ENCODE measurements at places on chromosomes 11 and 22.
A peak's percentile ranks its signal among the peaks of the same experiment; 100 is the strongest.

DNA sequence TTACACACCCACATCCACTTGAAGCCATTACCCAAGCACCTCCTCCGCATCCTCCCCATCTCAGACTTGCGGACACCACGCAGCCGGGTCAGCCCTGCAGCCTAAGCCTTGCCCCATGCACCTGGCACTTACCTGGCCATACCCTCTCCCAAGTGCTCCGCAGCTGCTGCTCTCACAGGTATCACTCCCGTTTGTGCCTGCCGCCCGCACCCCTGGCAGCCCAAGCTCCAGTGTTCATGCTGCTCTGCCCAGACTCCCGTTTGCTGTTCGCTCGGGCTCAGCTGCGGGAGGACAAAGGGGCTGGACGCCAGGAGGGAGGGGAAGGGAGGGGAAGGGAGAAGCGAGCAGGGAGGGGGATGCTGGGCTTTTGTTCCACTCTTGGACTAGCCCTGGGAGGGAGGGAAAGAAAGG, at the start of gene KLHL35:
TSS of gene KLHL35 (minus strand) at position 293 of the 411 bp plus-strand sequence. CDS start 2,574 bp downstream, outside the sequence.
- no peak for DNase-seq

DNA sequence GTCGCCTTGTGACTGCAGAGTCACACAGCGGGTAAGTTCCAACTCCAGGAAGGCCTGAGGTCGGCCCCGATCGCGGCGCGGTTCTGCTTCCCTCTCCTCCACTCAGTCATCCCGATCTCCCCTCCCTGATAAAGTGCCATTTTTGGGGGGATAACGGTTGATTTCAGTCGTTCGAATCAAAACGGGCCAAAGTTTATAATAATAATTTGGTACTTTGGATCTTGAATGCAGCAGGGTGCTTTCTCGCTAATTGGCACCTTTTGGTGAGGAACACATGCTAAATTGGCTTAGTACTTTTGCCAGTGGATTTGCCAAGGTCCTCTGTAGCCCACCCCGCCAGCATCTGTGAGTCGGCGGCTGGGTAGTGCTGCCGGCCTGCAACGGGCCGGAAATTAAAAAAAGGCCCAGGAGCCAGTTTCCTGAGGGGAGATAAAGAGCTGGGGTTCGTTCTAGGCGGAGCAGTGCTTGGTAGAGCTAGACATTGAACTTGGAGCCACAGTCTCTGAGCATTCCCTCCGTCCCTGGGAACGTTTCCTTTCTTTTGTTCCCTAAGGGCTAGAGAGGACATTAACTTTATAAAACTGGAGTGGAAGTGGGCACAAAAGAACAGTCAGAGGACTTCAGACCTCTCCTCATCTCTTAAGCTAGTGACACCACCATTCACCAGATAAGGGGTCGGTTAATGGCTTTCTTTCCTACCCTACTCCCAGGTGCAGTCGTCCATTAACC, 997 bp downstream of the UBE2L3 start:
- DNase-seq, result peak; percentile 68

DNA sequence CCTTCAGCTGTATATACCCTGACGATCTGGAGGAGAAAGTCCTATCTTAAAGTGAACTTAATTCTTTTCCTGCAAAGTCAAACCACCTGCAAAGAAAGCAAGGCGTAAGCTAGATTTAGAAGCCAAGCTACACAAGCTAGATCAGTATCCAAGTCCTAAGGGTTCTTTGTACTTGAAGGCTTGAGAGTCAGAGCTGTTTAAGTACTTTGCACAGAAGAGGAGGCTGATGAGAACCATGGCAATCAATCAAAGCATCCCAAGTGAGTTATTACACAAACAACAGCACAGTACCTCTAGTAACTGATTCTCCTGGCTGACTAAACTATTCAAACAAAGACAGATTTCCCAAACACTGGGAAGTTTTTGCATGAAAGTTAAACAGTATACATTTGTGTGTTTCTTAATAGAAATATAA, 1.9 kb downstream of the CDON start:
- no peak for DNase-seq

GRCh38 chr11:109148669-109149068, 273.3 kb upstream of the C11orf87 start:
- DNase-seq, result no peak

- no peak for DNase-seq
These were observed 17.0 kb downstream of the COA4 start for GRCh38 chr11:73859671-73860070.
